Urinary bladder (tissue), 4 donors: ENCODE measurements at places on chromosomes 11 and 22.

DNA sequence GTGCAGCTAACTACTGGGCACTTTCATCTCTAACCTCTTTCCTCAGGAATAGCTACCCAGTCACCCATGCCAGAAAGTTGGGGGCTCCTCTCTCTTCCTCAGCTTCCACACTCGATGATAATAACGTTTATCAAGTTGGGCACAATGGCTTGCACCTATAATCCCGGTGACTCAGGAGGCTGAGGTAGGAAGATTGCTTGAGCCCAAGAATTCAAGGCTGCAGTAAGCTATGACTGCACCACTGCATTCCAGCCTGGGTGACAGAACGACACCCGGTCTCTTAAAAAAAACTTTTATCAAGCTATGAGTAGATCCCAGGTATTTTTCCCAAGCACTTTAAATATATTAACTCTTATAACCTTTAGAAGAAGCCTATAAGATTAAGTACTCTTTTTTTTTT, 2.0 kb downstream of the SF3A1 start:
- no peak for DNase-seq

DNA sequence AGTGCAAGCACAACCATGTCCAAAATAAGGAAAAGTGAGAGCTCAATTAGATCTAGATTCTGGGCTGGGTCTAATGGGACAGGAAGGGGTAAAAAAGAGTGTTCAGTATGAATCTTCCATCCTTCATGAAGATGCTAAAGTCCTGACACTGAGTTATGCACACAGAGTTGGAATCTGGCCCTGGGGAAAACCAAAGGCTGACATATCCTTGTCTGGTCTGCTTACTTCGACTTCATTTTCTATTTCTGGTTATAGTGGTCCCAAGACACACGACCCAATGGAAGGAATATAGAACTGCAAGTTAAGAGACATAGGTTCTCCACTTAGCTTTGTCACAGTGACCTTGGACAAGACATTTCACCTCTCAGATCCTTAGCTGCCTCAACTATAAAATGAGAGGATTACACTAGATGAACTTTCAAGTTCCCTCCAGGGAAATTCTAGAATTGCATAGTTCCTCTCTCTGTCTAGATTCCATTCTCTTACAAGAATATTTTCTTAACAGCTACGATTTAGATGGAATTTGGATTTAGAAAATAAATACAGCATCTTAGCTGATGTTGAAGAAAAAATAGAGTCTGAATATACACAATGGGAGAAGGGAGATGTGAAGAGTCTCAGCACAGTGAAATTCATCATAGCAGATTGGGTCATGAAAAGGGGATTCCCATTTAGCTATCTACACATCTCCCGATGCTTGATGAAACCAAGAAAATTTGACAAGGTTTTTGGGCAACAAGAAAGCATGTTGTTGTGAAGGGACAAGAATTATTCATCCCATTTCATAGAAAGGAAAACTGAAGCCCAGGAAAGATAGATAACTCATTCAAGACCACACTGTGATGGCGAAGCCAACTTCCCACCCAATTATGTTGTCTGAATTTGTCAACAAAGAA, 3.3 kb downstream of the BLID start:
- no peak for DNase-seq

DNA sequence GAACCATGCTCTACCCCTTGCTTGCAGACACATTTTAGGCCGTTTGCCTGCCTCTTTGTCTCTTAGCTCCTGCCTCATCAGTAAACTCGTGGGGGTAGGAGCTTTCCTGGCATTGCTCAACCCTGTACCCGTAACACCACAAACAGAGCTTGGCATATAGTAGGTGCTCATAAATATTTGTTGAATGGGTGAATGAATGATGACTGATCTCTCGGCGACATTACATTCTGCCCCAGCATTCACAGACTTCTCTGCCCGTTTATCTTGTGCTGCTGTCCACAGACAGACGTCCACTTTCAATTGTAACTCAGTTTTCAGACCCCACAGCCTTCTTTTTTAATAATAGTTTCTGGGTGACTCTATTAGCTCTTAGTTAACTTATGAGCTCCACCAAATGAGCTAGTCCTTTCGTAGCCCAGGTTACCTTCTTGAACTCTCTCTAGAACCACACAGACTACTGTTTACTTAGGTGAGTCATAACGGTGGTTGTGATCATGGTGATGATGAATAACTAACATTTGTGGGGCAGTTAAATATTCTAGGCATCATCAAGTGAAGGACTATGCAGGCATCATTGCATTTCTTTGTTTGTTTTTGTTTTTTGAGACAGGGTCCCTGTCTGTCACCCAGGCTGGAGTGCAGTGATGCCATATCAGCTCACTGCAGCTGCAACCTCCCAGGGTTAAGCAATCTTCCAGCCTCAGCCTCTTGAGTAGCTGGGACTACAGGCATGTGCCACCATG, 188.4 kb downstream of the ADAMTS15 start:
- peak; percentile 54 for DNase-seq

DNA sequence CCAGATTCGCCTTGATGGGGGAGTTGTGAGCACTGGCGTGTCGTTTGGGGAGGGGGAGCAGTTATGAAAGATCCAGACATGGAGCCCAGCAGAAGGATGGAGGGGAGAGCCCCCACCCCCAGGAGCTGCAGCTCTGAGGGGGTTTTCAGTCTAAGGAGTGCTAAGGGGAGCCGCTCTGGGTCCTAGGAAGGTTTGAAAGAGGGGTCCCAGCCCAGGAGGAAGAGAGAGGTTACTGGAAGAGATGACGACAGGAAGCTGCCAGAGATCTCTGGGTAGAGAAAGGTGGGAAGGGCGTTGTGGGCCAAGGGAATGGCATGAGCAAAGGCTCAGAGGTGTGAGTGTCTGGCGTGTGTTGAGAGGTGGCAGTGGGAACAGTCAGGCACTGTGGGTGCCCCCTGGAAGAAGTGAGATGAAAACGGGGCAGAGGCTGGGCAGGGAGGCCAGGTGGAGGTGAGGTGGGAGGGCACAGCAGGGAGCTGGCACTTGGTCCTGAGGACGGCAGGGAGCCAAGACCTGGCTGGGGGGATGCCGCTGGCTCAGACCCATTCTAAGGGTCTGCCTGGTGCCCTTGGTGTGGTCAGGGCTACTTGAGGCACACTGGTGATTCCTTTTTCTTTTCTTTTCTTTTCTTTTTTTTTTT, 1.8 kb downstream of the MGAT3 start:
- DNase-seq = no peak
